ENCODE measurements at places on chromosomes 16 and 17.

GRCh38 chr17:76088868-76089576, 10.0 kb downstream of the ZACN start:
- DNase-seq: no peak

DNA sequence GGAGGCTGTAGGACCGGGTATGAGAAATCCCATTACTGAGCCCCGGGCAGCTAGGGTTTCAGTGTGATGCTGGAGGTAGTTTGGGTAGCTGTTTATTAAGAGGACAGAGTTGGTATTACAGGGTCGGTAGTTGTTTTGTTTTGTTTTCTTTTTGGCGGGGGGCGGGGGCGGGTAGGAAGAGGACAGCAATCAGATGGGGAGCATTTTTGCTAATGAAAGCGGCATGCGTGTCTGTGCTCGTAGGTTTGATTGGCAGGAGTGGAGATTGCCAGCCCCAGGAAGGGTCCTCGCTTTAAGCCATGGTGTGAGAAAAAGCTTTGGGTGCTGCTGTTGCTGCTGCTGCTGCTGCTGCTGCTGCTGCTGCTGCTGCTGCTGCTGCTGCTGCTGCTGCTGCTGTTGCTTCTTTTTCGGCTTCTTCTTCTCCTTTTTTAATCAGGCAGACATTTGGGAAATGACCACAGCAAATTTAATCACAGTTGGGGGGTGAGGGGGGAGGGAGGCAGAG, 498.5 kb upstream of the ZFHX3 start:
- DNase-seq: no peak

GRCh38 chr17:979539-980405, at the start of gene NXN:
NXN (minus strand) TSS chr17:979776.
- DNase-seq: peak; percentile 84

DNA sequence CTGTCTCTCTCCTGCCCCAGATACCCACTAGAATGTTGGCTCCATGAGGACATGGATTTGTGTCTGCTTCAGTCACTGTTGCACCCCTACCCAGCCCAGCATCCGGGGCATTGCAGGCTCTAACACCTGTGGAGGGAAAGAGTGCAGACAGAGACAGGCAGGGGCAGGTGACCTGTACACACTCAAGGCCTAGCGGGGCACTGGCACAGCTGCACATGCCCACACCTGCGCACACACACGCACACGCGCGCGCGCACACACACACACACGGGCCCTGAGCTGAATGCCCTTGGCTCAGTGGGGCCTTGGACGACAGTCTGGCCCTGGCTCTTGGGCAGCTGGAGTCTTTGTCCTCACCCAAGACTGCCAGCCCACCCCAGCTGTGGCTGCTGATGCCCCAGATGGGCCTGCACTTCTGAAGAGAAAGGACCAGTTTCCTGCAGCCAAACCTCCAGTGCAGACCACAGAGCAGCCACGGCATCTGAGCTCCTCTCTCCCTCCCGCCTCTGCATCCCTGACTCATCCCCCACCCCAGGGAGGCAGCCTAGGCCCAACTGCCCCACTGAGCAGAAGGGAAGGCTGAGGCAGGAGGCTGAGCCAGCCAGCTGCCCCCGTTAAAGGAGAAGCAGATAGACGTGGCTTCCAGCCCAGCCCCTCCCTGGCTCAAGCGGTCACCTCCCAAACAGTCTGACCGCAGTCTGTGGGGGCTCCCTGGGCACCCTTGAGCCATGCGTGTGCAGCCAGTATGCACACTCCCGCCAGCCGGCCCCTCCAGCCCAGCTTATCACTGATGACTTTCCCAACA, 12.3 kb upstream of the RAI1 start:
- no peak for DNase-seq

GRCh38 chr17:6104956-6105648, 34.9 kb downstream of the WSCD1 start:
- no peak for DNase-seq

GRCh38 chr16:65070831-65071432, 50.9 kb downstream of the CDH11 start:
- no peak for DNase-seq

- DNase-seq: no peak
Observed at GRCh38 chr16:57516176-57516725, 20.1 kb downstream of the CCDC102A start.

DNA sequence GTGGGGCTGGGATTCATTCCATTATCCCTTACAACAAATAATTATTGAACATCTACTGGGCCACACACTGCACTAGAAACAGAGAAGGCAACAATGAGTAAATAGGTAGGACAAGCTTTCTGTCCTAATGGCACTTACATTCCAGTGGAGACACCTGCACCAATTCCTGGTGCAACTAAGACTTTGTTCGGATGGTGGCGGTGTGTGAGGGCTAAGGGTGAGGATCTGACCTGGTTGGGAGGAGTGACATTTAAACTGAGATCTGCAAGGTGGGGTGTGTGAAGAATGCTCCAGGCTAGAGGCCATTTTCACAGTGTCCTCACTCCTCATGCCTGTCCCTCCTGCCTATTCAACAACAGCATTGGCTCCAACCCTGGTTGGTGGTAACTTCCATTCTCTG, 510.0 kb downstream of the XYLT1 start:
- DNase-seq: no peak

DNA sequence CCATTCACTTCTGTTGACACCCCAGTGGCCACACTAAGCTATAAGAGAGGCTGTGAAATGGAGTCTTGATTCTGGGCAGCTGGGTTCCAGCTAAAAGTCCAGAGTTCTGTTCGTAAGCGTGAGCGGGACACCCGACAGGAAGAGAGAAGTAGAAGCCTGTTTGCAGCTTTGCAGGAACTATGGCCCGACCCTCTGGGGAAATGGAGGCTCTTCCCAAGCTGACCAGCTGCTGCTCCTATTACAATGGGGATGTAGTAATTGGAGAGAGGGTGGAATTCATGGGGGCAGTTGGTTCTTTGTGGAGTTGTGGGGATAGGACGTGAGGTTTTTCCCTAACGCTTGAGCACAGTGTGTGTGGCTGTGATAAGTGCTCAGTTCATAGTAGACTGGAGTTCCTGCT, 28.4 kb downstream of the UBALD1 start:
- no peak for DNase-seq

- DNase-seq: peak; percentile 45
Observed at GRCh38 chr17:18184143-18185031, 759 bp downstream of the ALKBH5 start.

GRCh38 chr17:35046245-35046644, 17.3 kb downstream of the RFFL start:
- DNase-seq: no peak

GRCh38 chr17:68255731-68256538, 8.1 kb downstream of the AMZ2 start:
- no peak for DNase-seq

GRCh38 chr16:29985271-29985811, 10.1 kb downstream of the HIRIP3 start:
- no peak for DNase-seq

- DNase-seq: no peak
Observed at GRCh38 chr16:21523411-21524067, 75.8 kb upstream of the METTL9 start.

- DNase-seq: no peak
Observed at GRCh38 chr17:883586-883962, 96.0 kb downstream of the NXN start.

DNA sequence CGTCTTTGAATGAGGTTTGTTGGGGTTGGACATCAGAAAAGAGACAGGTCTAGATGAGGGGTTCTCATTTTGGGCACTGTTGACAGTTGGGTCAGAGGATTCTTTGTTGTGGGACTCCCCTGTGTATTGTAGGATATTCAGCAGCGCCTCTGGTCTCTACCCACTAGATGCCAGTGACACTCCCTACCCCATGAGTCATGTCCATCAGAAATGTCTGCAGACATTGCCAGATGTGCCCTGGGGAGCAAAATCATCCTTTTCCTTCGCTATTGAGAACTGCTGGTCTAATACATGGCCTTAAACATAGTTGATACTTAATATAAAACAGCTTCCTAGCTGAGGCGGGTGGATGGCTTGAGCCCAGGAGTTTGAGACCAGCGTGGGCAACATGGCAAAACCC, 3.1 kb downstream of the ABAT start:
- DNase-seq: no peak

GRCh38 chr17:50027172-50027880, 28.6 kb upstream of the ITGA3 start:
- no peak for DNase-seq

DNA sequence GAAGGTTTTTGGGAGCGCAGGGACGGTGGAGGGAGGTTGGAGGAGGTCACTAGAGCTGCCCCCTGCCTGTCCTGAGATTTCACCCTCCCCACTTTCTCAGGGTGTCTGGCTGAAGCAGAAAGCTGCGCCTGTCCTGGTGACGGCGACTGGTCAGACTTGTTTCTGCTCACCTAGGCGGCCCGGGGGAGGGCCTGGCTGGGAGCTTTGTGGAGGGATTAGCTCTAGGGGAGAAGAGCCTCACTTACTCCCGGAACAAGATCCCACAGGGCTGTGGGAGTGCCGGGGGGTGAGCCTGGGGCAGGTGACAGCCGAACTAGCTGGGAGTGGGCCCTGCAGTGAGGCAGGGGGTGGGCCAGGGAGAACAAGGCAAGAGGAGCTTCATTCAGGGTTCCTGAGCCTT, 11.5 kb downstream of the NHERF1 start:
- no peak for DNase-seq

- no peak for DNase-seq
Observed at GRCh38 chr17:41420134-41420533, 4.3 kb downstream of the KRT37 start.

- DNase-seq: no peak
Observed at GRCh38 chr16:86975445-86975844, 341.7 kb downstream of the C16orf95 start.

- peak; percentile 45 for DNase-seq
Observed at GRCh38 chr17:73998653-73999645, 204.5 kb upstream of the RPL38 start.

DNA sequence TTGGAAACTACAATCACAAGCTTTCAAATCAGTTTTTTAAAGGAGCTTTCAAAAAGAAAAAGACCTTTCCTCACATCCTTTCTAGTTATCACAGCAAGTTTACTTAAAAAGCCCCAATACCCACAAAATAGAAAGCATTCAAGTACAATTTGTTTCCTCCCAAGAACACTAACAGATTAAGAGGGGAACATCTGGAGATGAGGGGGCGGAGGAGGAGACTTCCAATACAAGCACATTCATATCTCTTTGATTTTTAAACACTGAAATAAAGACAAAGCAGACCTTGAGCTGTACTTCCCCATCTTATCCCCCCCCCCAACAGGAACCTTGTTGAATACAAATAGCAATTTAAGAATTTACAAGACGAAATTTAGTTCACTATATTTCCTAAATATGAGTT, 2.0 kb downstream of the YWHAE start:
- no peak for DNase-seq

DNA sequence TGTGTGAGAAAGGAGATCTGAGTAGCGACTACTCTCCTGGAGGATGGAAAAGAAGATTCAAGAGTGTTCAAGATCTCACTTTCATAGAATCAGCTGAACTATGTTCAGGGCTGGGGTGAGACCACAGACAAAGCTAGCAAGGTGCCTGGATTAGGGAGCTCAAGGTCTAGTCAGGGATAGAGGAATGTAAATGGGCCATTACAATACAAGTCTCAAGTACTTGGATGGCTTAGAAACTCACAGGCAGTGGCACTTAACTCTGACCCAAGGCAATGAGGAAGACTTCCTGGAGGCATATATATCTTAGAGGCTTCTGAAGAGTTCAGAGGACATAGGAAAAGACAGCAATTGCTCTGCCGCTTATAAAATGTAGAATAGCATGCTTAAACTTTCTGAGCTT, 184.9 kb upstream of the CDH11 start:
- DNase-seq: no peak

DNA sequence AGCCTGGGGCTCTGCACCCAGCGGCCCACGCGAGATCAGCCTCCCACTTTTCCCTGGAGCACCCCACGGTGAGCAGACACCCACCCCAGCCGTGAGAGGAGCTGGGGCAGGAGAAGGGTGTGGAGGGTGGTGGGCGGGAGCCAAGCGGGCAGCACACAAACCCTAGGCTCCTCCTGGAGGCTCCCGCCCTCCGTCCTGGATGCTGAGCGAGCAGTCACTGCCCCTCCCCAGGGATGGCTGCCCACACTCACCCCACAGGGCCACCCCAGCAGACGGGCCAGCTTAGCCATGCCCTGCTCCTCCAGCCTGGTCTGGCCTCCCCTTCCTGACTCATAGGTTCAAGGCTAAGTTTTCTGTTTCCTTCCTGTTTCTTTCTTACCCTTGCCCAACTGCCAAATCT, 15.7 kb upstream of the ABCC3 start:
- no peak for DNase-seq

- DNase-seq: no peak
Observed at GRCh38 chr16:64481497-64481896, 640.4 kb downstream of the CDH11 start.

DNA sequence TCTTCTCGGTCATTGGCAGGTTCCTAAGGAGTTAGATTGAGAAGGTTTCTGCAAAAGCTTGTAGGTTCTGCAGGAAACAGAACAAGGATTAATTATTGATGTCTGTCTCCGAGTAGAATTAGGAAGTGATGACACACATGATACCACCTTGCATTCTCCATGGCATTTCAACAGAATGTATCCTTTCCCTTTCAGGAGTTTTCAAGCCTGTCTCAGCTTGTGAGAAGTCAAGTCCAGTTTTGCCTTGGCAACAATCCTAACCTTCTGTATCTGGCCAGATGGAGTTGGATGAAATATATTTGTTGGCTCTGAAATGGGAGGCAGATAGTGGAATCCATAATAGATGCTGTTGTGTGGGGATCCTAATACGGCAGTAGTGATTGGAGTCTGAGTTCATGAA, 235.5 kb downstream of the SHISA9 start:
- DNase-seq: no peak

Measured in stimulated activated CD4-positive, alpha-beta T cell treated with anti-CD3 and anti-CD28 coated beads, Interleukin-1b, Interleukin-23, amount 100 ng/mL, for 24 hours (primary cell).